ENCODE measurements at places on chromosomes 6 and 20.

GRCh38 chr6:37889051-37889450 is 69.5 kb downstream of the ZFAND3 start:
- no peak for DNase-seq

- DNase-seq, result peak; percentile 1
These were observed 63.0 kb downstream of the ABHD12 start for GRCh38 chr20:25327521-25328235.

GRCh38 chr6:144683216-144684070 is 398.3 kb downstream of the UTRN start:
- DNase-seq, result no peak

DNA sequence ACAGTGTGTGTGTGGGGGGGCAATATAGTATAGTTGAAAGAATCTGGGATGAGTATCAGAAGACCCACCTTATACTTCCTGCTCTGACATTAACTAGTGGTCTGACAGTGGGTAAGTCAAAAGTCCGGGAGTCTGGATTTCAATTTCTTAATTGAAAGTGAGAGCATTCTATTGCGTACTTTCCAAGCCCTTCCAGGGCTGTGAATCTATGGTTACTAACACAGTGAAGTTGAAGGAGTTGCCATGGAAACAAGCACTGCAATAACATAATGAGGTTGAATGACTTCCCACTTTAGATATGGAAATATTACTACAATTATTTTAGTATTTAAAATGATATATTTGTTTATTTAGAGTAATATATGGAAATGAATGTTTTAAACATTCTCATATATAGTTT is 80.2 kb downstream of the MLIP start:
- DNase-seq, result peak; percentile 19

DNA sequence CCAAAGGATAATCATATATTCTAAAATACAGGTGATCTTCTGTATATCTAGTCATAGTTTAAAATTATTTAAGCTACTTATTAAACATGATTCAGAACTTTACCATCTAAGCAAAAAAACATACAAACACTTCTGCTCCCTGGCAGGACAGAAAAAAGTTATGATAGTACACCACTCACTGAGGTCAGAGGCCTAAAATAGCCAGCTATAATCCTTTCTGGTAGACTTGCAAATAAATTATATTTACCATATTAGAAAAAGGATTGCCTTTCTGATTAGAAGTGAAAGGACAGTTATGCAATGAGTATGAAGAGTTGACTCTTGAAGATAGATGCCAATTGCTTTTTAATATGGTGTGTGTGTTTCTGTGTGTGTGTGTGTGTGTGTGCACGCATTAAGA is 207.4 kb downstream of the BMP2 start:
- no peak for DNase-seq

- no peak for DNase-seq
These were observed 171.7 kb upstream of the PDE10A start for GRCh38 chr6:165834613-165835259.

DNA sequence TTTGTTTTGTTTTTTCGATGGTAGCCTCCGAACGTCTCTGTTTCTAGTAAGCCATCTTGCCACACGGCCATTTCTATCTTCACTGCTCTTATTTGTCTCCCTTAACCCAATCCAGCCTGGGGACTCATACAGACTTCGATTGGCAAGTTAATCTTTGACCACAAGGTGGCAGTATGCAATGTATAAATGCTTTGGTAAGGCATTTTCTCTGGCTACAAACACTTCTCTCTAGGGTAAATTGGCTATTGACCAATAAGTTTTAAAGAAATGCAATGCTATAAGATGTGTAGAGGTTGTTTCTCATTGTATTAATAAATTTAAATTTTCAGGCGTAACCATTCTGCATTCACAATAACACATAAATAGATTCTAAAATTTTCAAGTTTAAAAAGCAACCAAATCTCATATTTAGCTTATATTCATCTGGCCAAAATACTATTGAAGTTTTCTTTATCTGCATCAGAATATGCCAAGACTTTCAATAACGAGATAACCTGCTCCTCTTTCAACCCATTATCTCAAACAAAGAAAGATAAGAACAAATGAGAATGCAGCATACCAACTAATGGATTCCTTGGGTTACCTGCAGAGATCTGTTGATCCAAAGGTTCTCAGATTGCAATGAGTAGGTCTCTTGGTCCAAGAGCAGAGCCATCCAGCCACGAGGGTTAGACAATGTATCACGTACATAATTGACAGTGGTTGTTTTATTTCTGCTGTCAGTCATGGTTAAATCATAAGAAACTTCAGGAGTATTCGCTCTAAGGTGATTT is 231.9 kb downstream of the PKHD1 start:
- DNase-seq, result peak; percentile 56

DNA sequence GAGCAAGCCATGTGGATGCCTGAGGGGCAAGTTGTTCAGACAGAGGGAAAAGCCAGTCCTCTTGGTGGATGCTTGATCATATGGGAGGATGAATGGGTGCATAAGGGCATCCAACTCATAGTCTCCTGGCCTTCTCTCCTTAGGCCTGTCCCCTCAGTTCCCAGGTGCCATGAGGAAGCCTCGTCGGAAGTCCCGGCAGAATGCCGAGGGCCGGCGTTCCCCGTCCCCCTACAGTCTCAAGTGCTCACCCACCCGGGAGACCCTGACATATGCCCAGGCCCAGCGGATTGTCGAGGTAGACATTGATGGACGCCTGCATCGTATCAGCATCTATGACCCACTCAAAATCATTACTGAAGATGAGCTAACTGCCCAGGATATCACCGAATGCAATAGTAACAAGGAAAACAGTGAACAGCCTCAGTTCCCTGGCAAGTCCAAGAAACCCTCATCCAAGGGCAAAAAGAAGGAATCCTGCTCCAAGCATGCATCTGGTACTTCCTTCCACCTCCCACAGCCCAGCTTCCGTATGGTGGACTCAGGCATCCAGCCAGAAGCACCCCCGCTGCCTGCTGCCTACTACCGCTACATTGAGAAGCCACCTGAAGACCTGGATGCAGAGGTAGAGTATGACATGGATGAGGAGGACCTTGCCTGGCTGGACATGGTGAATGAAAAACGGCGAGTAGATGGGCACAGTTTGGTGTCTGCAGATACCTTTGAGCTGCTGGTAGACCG is 3.8 kb downstream of the BRPF3 start:
- DNase-seq, result no peak

GRCh38 chr20:15296422-15296821 is 959.0 kb upstream of the FLRT3 start:
- DNase-seq, result no peak

GRCh38 chr6:135008072-135008940 is 46.3 kb downstream of the HBS1L start:
- no peak for DNase-seq

DNA sequence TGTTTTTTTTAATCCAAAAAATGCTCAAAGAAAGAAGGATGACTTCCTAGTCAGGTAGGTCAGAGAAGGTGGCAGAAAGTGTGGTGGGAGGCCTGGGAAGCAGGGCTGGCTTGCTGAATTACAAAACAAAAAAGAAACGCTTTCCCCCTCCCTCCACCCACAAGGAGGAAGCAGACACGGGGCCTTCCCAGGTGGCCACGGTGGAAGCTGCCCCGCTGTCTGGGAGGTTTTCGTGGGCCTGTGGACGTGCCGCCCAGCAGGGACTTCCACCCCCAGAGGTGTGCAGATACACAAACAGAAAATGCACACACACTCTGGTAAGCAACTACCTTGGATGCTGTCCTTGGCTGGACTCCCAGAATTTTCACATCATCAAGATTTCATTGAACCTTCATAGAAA is 198.2 kb upstream of the CDH4 start:
- no peak for DNase-seq

DNA sequence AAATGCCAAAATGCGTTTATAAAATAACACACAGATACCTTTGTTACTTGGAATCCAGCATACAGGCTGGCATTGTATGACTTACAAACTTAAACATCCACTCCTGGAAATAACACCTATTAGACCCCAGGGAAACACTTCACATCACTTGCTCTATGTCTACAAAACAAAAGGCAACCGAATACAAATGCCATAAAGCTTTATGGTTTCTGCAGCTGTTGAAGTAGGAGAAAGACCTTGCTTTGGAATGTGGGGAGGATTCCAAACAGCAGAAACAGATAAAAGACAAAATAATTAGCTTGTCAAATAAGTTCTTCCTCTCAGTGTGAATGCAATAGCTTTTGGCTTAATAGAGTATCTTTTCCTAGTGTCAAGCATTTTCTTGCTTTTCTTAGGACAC is 9.8 kb upstream of the AMD1 start:
- DNase-seq, result peak; percentile 67

- DNase-seq, result no peak
These were observed 22.1 kb downstream of the L3MBTL1 start for GRCh38 chr20:43529457-43530153.

DNA sequence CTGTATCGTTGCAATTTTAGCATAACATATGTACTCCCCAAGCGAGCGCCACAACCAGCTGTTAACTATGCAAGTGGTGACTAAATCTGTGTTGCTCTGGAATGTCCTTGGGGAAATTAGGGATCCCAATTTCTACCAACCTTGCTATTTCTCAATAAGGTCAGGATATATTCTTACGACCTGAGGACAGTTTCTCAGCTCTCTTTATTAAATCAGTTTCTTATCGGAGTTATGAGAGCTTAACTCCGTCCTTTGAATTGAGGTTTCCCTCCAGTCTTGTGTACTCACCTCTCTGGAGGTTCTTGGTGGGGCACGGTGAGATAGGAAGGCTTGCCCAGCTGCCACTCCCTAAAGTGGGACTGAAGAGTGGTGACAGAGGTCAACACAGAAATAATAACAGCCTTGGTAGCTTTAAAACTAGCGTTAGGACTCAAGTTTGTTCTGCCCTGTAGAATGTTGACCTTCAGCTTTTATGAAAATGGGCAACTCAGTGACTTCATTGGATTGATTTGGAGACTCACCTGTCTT is 694 bp downstream of the MRPS18B start:
- DNase-seq, result no peak

- peak; percentile 21 for DNase-seq
These were observed 1.4 kb upstream of the MUC21 start for GRCh38 chr6:30981942-30982772.

DNA sequence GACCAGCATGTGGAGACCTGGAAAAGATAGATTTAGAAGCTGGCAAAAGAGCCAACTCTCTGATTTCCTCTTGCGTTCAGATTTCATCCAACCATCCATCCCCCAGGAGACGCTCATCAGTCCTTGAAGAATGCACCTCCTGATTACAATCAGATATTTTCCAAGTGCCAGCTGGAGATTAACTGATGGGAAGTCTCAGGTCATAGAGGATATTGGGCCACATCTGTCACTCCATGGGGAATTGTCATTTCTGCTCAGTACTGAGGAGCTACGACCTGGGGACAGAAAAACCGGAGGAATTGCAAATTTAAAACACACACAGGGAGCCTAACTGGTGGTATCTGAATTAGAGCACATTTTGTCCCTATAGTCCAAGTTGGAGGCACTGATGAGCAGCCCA is 496.2 kb upstream of the SULF2 start:
- no peak for DNase-seq

- no peak for DNase-seq
These were observed 1.2 kb upstream of the SYNJ2 start for GRCh38 chr6:157980288-157981131.

DNA sequence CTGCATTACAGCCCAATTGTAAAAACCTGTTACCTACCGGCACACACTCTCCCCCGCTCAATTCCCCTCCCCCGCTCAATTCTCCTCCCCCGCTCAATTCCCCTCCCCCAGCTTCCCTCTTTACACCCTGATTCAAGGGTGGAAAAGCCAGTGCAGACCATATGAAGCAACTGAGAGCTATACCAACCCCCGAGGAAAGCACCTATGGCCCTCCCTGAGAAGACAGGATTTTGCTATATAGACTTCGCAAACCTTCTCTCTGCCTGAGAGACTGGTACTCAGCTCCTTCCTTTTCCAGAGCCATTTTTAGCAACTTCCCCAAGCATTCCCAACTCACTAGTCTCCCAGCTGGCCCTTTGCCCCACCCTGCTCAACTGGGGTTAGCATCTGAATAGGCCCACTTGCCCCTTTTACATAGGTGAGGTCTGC is 7.6 kb downstream of the GNAS-AS1 start:
- no peak for DNase-seq

DNA sequence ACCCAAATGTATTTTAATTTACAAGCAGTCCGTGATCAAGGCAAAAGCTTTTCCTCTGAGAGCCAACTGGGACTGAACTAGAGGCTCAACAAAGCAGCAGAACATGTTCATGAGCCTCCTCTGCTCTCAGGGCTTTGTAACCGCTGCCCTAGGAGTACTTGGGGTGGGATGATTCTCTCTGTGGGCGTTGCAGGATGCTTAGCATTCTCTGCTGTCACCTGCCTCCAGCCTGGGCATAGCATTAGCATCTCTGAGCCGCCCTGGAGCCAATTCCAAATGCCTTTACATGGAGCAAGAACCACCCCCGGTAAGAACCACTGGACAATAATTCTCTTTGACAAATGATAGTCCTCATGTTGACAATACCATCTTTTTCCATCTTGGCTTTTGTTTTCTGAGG is 237.6 kb upstream of the CDH4 start:
- no peak for DNase-seq

- DNase-seq, result peak; percentile 52
These were observed 2.5 kb upstream of the HEY2 start for GRCh38 chr6:125746731-125747588.

- no peak for DNase-seq
These were observed 194.0 kb downstream of the TRIM27 start for GRCh38 chr6:28729501-28730402.

DNA sequence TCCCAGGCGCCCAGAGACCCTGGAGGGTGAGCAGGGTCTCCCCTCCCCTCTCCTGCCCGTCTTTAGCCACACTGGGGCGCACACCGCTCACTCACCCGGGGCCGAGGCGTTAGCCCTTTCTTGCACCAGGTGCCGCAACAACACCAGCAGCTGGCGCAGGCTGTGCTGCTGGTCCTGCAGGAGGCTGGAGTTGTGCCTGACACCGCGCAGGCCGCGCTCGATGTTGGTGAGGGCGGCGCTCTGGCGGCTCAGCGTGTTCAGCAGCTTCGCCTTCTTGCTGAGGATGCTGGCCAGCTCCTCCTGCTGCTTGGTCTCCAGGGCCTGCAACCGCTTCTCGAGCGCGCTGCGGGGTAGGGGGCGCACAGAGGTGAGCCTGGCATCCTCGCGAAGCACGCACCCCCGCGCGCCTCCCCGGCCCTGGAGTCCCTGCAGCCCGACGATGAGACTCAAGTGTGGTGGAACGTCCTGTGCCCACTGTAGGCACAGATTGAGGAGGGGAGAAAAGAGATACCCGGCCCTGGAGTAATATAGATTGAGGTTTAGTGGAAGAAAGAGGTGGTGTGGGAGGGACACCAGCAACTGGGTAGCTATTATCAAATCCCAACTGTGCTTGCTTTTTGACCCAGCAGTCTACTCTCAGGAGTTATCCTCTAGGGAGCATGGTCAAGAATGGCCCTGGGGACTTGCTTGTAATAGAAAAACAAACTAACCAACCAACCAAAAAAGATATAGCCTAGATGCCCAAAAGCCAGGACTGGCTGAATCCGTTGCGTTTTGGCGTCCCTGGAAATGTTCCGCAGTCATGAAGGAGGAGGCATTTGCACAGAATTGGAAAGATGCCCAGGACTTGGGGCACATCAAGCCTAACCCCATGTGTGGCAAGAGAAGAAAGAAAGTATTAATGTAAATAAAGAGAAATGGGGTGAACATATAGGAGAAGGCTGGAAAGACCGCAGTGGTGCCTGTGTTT is 30.9 kb downstream of the ANGPT4 start:
- DNase-seq, result no peak

Data from HAP-1 (cell line).